Fibroblast of skin of left biceps (primary cell): ENCODE measurements at places on chromosomes 16 and 17.
A peak's percentile ranks its signal among the peaks of the same experiment; 100 is the strongest.

DNA sequence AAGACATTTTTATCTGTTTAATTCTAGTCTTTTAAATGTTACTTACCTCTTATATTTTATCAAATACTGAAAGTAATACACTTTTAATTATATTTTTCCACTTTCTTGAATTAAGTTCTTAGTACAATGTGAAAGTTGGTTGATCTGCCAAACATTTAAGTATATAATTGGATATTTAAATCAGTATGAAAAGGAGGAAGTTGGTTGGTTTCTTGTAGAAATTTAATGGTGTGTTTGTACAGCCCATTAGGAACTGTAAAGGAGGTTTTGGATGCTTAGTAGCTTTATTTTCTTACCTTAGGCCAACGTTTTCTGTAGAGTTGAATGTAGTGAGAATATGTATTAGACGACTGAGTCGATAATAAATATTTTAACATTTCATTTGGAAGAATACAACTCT lies 5.4 kb downstream of the NFATC3 start:
- no peak for DNase-seq

DNA sequence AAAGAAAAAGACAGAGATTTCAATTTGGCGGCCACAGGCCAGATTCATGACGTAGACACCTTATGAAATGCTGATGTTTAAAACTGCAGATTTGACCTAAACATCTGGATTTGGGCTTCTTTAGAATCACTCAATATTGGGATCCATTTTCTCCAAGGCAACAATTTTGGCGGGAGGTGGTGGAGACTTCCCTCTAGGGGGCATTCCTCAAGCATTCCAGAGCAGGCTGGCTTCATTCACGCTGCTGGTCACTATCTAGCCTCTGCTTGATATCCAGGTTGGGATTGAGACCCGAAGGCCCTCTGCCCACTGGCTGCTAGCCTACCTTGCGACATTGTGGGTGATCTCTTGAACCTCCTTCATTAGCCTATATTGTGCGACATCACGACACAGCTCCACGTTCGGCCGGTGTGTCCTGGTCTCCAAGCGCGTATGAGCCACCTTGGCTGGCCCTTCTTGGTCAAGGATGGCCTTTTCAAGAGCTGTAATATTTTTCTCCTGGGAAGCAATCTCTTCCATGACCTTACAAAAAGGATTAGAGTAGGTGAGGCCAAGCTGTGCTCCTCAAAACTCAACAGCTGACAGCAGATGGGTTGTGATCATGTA lies 24.5 kb downstream of the FBXO39 start:
- DNase-seq: no peak

DNA sequence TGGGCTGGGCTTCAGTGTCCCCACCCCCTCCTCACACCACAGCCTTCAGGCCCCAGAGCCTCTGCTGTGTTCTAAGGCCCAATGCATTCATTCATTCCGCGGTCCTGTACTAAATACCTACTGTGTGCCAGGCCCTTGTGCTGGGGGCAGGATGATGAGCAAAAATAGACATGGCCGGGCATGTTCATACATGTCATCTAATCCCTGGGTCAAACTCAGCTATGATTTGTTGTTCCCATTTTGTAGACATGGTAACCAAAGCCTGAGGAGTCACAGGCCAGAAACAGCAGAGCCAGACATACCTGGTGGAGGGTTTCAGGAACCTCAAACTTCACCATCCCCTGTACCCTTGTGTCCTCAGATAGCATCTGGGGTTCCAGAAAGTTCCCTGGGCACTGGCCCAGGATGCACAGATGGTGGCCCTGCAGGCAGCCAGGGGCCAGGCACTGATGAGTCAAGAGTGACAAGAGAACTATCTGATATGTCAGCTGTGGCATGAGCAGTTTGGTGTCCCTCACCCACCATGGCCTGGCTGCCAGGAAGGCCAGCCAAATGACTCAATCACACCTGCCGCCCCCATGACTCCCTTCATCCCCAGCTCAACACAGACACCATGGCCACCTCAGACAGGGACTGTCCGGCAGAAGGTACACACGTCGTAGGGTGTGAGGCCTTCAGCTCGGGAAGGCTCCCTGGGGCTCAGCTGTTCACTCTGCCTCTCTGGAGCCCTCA lies 2.7 kb upstream of the RRAD start:
- DNase-seq: no peak

DNA sequence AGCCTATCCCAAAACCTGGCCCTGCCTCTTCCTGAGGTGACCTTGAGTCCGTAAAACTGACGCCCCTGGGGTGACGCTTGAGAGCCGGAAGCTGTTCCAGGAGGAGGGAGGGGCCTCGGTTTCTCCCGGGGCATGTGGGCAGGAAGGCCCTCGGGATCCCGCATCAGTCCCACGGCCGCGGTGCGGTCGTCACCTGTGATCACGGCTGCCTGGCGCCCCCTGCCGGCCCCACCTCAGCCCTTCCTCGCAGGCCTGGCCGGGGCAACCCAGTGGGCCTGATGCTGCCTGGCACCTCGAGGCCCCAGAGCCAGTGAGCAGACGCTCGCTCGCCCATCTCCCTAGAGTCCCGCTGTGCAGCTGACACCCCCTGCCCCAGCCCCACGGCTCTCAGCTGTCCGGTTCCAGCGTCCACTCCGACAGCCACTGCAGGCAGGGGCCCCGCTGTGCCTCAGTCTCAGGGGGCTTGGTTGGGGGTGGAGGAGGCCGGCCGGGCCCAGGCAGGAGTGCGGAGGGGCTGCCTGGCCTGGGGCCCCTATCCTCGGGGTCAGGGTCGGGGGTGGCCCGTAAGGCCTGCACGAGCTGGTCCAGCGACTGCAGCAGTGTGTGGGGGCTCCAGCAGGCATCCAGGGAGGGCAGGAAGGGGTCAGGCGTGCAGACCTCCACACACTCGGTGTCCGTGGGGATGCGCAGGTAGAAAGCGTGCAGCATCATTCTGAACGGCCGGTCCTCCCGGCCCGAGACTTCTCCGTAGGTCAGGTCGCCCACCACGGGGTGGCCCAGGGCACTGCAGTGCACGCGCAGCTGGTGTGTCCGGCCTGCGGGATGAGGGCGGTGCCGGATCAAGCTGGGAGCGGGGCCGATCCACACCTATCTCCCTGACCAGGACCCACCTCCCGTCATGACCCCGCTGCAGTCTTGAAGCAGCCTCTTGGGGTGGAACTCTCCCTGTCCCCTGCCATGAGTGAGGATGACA lies 2.3 kb downstream of the RPUSD1 start:
- DNase-seq: no peak

GRCh38 chr17:66172691-66173223 lies 19.2 kb downstream of the CEP112 start:
- DNase-seq: no peak

DNA sequence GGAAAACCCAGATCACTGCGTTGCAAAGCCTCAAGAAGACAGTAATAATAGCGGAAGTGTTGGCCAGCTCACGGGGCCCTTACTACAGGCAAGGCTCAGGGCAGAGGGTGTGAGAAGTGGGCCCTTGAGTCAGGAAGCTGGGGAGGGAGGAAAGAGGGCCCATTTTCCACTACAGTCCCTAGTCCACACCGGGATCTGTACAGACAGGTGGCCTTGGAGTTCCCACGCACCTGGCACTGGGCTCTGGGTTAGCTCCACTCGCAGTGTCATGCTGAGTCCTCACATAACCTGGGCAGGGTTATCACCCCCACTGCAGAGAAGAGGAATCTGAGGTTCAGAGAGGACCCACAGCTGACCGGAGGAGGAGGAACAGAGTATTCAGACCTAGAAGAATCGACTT lies 16.8 kb upstream of the MTSS2 start:
- no peak for DNase-seq

- DNase-seq: no peak
These were observed 20.7 kb downstream of the GSG1L start for GRCh38 chr16:28042811-28043210.

GRCh38 chr17:13962716-13963240 lies 106.5 kb upstream of the COX10 start:
- DNase-seq: no peak

DNA sequence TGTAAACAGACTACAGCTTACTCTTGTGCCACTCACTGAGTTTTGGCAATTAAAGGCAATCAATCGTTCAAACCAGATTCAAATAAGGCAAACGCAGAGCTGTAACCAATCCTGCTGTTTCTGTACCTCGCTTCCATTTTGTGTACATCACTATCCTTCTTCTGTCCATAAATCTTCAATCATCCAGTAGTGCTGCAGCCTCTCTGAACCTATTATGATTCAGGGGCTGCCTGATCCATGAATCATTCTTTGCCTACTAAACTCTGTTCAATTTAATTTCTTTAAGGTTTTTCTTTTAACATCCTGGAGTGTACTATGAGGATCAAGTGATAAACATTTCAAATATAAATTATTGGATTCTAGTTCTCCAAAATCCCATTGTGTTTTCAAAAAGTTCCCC lies 93.9 kb downstream of the CEP112 start:
- DNase-seq: no peak

DNA sequence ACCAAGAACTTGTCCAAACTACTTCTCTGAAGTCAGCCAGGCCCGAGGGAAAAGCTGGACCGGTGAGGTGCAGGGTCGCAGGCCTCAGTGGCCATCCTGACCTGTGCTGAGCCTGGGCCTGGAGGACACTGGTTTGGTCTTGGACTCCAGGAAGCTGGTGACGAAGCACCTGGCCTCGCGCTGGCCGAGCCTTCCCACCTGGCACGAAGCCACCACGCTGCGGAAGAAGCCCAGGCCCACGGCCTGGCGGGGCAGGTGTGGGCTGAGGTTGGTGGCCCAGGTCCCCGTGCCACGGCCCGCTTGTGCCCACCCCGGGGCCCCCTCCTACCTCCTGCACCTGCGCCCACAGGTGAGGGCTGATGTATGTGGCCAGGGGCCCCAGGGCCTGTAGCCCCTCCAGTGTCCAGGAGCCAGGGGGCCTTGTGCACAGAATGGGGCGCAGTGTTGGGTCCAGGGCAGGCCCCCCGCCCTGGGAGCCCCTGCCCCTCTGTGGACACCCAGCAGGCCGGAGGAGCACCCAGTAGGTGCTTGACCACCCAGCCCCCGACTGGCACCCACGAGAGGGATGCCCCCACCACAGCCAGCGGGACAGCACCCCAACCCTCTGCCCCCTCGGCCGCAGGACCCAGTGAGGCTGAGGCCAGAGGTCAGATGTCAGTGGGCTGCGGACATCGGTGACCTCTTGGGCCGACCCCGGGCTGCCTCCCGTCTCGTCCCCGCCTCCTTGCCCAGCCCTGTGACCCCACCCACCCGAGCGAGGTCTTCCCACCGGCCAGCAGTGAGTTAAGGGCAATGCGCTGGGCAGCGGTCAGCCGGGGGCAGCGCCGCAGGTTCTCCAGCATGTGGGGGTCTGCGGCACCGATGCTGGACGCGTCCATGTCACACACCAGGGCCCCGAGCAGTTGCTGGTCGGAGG lies 13.8 kb downstream of the MSLN start:
- no peak for DNase-seq

GRCh38 chr17:16243801-16244567 lies 27.0 kb downstream of the PIGL start:
- no peak for DNase-seq

DNA sequence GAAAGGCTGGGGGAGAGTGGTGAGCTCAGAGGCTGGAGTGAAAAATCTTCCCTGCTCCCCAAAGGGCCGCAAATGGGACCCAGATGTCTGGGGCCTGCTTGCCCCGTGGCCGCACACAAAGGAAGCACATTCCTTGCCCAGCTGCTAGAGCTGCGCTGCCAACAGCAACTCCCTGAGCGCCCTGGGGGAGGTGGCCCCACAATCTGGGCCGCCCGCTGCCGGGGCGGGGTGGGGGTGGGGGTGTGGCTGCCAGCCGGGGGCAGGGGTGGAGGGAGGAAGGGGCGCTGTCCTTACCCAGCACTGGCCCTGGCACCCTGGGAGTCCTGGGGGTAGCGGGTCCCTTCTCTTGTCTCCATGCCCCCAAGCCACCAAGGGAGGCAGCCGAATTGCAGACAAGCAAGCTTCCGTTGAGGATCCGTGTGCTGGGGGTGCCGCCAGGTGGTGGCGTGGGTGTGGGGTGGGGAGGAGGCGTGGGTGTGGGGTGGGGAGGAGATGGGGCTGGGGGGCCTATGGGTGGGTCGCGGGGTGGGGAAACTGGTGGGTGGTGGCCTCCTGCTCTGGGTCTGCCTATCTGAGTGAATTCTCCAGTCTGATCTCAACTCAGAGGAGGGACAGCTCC lies 48.4 kb upstream of the PABPN1L start:
- peak; percentile 62 for DNase-seq

DNA sequence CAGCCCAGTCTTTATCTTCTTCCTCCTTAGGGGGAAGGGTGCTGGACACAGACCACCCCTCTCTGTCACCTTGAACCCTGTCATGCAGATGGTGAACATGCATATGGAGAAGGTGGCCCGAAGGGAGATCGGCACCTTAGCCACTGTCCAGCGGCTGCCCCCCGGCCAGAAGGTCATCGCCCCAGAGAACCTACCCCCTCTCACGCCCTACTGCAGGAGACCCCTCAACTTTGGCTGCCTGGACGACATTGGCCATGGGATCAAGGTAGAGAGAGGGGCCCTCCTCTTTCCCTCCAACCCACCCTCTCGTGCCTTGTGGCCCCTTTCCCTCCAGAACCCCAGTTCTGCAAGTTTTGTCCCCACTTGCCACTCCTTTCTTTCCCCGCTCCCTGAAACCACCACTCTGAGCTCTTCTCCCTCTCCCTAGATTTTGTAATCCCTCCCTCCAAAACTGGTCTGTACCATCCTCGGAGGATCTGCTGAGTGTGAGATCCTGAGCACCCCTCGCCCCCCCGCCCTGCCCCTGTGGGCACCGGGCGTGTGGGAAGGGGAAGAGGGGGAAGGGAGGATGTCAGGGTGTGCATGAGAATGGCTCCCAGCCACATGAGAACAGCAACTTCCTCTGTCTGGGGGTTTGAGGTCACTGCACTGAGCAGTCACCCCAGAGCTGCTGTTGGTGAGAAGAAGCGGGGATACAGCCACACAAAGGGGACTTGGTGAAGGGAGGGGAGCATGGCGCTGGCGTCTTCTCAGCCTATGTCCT lies 7.3 kb downstream of the ABI3 start:
- DNase-seq: no peak
